ENCODE measurements at places on chromosomes 3 and 15.

GRCh38 chr3:140004271-140004670 lies 69.3 kb downstream of the CLSTN2 start:
- H3K4me3 ChIP-seq, result no peak overlapping the region
- H3K27me3 ChIP-seq, result peaks cover 18% of the 10 kb centered on the region
- H3K4me1 ChIP-seq, result no peaks in the 10 kb centered on the region
- no peaks in the 10 kb centered on the region for H3K36me3 ChIP-seq
- no peak for DNase-seq

GRCh38 chr15:28955160-28955992 lies 69.6 kb downstream of the APBA2 start:
- no peaks in the 10 kb centered on the region for H3K27me3 ChIP-seq
- H3K4me3 ChIP-seq, result peak overlapping the region; percentile 59
- H3K27ac ChIP-seq, result no peak overlapping the region
- H3K36me3 ChIP-seq, result peaks cover 2% of the 10 kb centered on the region

DNA sequence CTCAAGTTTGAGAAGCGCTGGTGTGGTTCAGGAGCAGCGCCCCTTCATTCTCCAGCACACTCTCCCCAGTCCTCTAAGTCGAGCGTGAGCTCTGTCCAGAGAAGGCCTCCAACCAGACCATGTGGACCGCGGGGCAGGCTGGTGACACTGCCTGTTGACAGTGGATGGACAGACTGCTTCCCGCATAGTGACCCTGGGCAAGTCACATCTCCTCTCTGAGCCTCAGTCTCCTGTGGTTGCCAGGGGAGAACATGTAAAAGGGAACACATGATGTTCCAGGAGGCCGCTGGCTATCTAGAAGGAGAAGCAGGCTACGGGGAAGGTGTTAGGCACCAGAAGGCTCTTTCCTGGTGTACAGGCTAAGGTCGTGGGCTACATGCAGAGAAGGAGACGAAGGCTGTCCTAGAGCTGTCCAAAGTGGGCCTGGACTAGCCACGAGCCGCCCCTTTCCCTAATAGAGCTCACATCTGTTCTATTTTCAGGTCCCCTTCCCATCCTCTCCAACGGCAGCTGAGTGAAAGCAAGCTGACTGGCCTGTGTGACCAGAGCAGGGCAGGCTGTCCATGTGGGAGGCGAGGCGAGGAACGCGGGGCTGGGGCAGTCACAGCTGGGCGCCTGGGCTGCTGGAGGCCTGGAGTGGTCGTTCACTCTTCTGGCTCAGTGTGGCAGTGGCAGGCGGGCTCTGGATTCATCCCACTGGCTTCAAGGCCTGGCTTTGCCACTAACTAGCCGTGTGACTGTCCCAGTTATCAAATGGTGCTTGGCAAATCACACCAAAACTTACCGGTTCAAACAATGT lies 11.1 kb downstream of the ISG20 start:
- peaks cover 5% of the 10 kb centered on the region for H3K36me3 ChIP-seq
- peaks cover 71% of the 10 kb centered on the region for H3K4me1 ChIP-seq
- H3K27ac ChIP-seq, result peak overlapping the region; percentile 97
- no peaks in the 10 kb centered on the region for H3K27me3 ChIP-seq
- no peak for DNase-seq

- peaks cover 3% of the 10 kb centered on the region for H3K27me3 ChIP-seq
- H3K36me3 ChIP-seq, result no peaks in the 10 kb centered on the region
- no peak for DNase-seq
Observed at GRCh38 chr3:134852893-134853351, 57.9 kb downstream of the EPHB1 start.

DNA sequence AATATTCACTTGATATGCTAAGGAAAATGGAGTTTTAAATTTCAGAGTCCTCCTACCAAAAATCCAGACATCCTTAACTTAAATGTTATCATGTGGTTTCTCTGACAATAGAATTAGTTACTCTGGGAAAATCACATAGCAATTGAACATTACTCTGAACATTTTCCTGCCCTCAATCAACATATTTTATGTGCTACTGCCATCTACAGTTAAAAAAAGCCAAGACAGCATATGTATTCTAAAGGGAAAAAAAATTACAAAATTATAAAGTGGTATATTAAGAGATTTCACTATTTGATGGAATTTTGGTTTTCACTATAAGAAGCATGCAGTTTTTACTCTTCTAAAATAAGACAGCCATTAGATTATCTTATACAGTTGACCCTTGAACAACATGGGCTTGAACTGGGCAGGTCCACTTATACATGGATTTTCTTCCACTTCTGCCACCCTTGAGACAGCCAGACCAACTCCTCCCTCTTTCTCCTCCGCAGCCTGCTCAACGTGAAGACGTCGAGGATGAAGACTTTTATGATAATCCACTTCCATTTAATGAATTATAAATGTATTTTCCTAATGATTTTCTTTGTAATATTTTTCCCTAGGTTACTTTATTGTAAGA lies 122.3 kb downstream of the ATP1B3 start:
- H3K36me3 ChIP-seq, result no peaks in the 10 kb centered on the region
- no peak overlapping the region for H3K27ac ChIP-seq
- DNase-seq, result no peak

DNA sequence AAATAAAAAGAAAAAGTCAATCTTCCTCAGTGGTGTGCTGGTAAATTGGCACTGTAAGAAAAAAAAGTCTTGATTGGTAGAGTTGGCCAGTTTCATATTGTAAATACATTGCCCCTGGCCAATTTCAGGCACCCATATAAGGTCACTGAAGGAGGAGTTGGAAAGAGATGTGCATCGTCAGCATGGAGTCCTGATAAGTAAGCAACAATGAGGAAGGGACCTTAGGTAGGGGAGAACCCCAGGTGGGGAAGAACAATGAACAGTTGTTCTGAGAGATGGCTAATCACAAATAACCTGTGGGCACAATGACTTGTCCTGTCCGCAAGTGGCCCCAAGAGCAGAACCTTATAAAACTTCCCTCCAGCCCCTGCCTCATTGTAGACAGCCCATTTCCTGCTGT lies 8.6 kb upstream of the CYP8B1 start:
- no peak for DNase-seq
- H3K27ac ChIP-seq, result no peak overlapping the region
- H3K27me3 ChIP-seq, result peaks cover 28% of the 10 kb centered on the region
- H3K4me1 ChIP-seq, result peaks cover 9% of the 10 kb centered on the region

GRCh38 chr3:116186049-116186448 lies 259.2 kb downstream of the LSAMP start:
- no peaks in the 10 kb centered on the region for H3K36me3 ChIP-seq
- no peak overlapping the region for H3K4me3 ChIP-seq
- H3K27ac ChIP-seq, result no peak overlapping the region

DNA sequence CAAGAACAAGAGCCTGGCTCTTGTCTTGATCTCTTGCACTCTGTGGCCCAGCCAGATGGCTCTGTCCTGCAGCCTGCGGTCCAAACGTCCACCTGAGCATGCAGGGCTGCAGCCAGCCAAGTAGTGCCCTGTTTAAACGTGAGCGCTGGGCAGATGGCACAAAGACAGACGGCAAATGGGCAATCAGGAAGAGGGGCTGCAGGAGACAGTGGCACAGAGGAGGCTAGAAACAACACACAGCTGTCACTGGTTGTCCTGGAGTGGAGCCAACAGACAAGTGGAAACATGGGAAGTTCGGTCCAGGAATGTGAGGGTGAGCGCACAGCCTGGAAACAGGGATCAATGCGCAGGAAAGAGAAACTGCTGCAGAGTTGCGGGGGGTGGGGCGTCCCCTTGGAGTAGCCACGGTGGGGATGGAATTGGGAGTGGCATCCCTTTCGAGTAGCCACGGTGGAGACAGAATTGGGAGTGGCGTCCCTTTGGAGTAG lies 10.7 kb upstream of the ZXDC start:
- H3K4me1 ChIP-seq, result peaks cover 14% of the 10 kb centered on the region
- H3K27me3 ChIP-seq, result no peaks in the 10 kb centered on the region
- H3K4me3 ChIP-seq, result no peak overlapping the region
- H3K27ac ChIP-seq, result no peak overlapping the region
- H3K36me3 ChIP-seq, result no peaks in the 10 kb centered on the region

GRCh38 chr3:142602619-142603385 lies 6.6 kb downstream of the PLS1 start:
- peaks cover 3% of the 10 kb centered on the region for H3K4me1 ChIP-seq
- no peak overlapping the region for H3K4me3 ChIP-seq
- no peak for DNase-seq
- H3K27me3 ChIP-seq, result no peaks in the 10 kb centered on the region
- H3K27ac ChIP-seq, result no peak overlapping the region

- H3K36me3 ChIP-seq, result peaks cover 5% of the 10 kb centered on the region
- H3K4me1 ChIP-seq, result peaks cover 45% of the 10 kb centered on the region
- peak overlapping the region; percentile 53 for H3K4me3 ChIP-seq
- H3K27me3 ChIP-seq, result no peaks in the 10 kb centered on the region
- H3K27ac ChIP-seq, result peak overlapping the region; percentile 95
Observed at GRCh38 chr3:71503525-71504249, 79.8 kb downstream of the FOXP1 start.

- H3K4me1 ChIP-seq, result peaks cover 28% of the 10 kb centered on the region
- no peak overlapping the region for H3K27ac ChIP-seq
- H3K36me3 ChIP-seq, result no peaks in the 10 kb centered on the region
- no peak for DNase-seq
- no peak overlapping the region for H3K4me3 ChIP-seq
Observed at GRCh38 chr3:27596921-27597320, 112.7 kb upstream of the SLC4A7 start.

- no peaks in the 10 kb centered on the region for H3K36me3 ChIP-seq
- no peak overlapping the region for H3K27ac ChIP-seq
- H3K4me1 ChIP-seq, result peaks cover 16% of the 10 kb centered on the region
Observed at GRCh38 chr3:170033489-170033888, 4.3 kb upstream of the GPR160 start.

DNA sequence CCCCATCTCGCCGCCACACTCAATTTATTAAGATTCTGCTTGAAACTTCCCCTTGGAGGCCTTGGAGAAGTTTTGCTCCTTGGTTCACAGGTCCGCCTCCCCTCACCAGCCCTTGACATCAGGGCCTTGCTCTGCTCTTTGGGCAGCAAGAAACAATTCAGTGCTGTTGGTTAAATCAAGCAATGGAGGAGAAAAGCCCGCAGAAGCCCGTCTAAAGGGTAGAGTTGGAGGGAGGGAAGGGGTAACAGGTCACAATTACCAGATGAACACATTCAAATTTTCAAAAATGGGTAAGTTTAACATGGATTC lies 429 bp downstream of the PARP9 start:
- H3K4me3 ChIP-seq, result peak overlapping the region; percentile 88
- H3K27me3 ChIP-seq, result no peaks in the 10 kb centered on the region
- peaks cover 10% of the 10 kb centered on the region for H3K36me3 ChIP-seq
- H3K27ac ChIP-seq, result peak overlapping the region; percentile 94

GRCh38 chr3:38459499-38460048 lies 5.9 kb downstream of the ACVR2B start:
- no peak for DNase-seq
- peaks cover 1% of the 10 kb centered on the region for H3K4me1 ChIP-seq
- H3K4me3 ChIP-seq, result no peak overlapping the region
- H3K36me3 ChIP-seq, result peaks cover under 1% of the 10 kb centered on the region
- no peaks in the 10 kb centered on the region for H3K27me3 ChIP-seq
- no peak overlapping the region for H3K27ac ChIP-seq

DNA sequence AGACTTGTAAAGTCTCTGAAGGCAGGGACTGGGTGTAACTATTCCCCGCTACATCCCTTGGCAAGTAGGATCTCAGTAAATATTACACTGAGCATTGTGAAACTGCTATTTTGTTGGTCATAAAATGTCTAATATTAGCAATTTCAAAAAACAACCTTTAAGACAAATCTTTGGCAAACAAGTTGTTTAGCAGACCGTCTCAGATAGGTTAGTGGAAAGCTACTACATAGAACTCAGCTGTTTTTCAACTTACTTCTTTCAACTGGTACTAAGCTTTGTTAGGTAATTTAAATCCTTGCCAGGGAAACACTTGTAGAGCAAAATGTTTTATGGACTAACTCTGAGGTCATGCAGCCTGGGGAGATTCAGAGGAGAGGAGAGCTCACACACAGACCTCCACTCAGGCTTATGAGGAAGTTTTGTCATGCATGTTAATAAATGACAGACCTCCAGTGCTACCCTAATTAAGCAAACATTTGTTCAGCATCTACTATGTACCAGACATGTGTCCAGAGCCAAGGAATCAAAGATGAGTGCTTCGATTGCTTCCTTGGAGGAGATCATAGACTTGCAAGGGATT lies 61.6 kb upstream of the STAC start:
- H3K27ac ChIP-seq, result no peak overlapping the region
- DNase-seq, result no peak
- no peaks in the 10 kb centered on the region for H3K36me3 ChIP-seq
- H3K4me3 ChIP-seq, result no peak overlapping the region
- no peaks in the 10 kb centered on the region for H3K27me3 ChIP-seq

DNA sequence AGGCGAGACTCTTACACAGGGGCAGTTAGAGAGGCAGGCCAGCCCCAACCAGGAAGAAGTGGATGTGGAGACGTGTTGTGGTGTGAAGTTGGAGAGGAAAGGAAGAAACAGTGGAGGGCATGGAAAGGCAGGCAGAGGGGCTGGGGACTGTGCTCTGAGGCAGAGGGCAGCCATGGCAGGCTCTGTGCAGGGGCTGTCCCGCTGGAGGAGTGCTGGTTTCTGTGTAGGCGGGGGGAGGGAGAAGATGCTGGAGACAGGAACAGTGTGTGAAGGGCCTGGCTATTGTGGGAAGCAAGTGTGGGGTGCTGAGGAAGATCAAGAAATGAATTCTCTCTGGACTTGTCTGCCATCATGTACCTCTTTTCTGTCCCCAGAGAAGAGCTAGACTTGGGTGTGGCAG lies 21.0 kb downstream of the SNAPC5 start:
- H3K27me3 ChIP-seq, result no peaks in the 10 kb centered on the region
- peaks cover 48% of the 10 kb centered on the region for H3K4me1 ChIP-seq
- peak overlapping the region; percentile 2 for H3K27ac ChIP-seq
- no peak for DNase-seq
